CD4-positive, alpha-beta T cell treated with Interleukin-1 beta for 1 hour (primary cell): ENCODE measurements at places on chromosomes 5 and 9.

- no peak for DNase-seq
Observed at GRCh38 chr5:149217096-149217802, 54.4 kb upstream of the AFAP1L1 start.

- no peak for DNase-seq
Observed at GRCh38 chr5:78419396-78419795, 59.0 kb downstream of the SCAMP1 start.

- DNase-seq, result peak; percentile 67
Observed at GRCh38 chr9:99823681-99824377, 2.1 kb downstream of the NR4A3 start.

DNA sequence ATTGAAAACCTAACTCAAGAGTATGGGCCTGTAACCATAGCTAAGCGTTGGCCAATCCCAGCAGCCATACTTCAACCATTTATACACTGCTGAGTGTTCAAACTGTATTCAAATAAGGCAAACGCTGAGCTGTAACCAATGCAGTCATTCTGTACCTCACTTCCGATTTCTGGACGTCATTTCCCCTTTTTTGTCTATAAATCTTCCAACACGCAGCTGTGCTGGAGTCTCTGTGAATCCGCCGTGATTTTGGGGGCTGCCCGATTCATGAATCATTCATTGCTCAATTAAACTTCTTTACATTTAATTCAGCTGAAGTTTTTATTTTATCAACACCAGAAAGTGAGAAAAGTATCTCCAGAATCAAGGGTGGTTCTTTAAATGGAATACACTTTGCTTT lies 31.7 kb downstream of the MTX3 start:
- no peak for DNase-seq

- DNase-seq, result no peak
Observed at GRCh38 chr5:25060575-25060974, 415.8 kb upstream of the CDH10 start.

DNA sequence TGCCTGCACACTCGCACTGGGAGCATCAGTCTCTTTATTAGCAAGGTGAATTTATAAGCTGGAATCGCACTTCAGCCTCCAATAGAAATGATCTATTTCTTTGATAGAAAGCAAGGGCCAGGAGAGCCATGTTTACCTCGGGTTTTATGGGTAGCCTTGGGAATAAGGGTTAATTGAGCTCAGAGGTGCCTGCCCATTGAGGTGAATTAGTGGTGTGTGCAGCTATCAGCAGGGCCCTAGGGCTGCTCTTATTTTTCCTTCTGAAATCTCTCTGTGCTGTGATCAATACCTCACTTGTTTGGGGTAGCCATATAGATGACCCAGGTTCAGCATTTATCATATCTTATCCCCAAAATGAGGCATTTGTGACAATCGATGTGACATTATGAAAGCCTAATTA lies 297.8 kb downstream of the EBF1 start:
- no peak for DNase-seq

DNA sequence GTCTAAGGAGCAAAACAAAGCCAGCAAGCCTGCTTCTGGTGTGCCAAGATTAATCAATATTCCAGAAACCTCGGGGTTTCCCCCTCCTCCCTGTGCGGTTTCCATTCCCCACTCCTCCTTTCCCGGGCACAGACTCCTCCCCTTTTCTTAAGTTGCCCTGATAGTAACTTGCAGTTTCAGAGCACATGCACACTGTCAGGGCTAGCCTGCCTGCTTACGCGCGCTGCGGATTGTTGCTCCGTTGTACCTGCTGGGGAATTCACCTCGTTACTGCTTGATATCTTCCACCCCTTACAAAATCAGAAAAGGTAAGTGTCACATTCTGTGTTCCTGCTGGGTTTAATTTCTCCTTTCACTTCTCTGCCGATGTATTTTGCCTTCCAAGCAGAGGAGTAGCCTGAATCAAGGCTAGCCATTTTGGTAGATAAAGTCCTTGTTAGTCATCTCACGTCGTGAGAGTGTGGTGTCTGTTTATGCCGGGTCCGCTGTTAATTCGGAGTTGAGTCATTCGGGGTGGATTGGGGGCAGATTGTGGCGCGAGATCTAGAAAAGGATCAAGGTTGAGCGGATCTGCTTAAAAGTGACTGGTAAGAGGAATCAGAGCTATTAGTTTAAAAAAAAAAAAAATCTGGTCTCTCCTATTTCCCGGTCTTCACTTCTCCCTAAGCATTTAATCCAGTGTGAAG lies at the start of gene SLC1A3:
SLC1A3 (plus strand) TSS at position 179 of the 686 bp plus-strand sequence. CDS start 1,818 bp downstream, outside the sequence.
- DNase-seq, result no peak

- DNase-seq, result no peak
Observed at GRCh38 chr9:126674365-126675146, 60.8 kb downstream of the LMX1B start.

DNA sequence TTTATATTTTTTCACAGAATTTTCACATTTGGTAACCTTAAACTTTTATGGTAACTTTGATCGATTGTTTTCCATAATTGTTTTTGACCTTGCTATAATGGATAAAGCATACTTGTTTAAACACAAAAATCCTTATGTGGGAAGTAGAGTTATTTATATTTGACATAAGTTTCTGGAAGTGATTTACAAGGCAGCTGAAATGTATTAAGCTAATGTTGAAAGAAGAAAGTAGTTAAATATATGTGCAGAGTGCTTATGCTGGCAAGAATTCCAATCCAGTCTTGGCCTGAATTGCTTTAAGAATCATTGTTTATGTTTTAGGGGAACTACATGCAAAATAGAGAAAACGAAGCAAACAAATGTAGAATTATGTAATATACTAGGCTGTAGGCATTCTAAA lies 763.6 kb downstream of the TAF11L14 start:
- no peak for DNase-seq

GRCh38 chr5:61290791-61291210 lies 41.3 kb upstream of the ZSWIM6 start:
- no peak for DNase-seq

DNA sequence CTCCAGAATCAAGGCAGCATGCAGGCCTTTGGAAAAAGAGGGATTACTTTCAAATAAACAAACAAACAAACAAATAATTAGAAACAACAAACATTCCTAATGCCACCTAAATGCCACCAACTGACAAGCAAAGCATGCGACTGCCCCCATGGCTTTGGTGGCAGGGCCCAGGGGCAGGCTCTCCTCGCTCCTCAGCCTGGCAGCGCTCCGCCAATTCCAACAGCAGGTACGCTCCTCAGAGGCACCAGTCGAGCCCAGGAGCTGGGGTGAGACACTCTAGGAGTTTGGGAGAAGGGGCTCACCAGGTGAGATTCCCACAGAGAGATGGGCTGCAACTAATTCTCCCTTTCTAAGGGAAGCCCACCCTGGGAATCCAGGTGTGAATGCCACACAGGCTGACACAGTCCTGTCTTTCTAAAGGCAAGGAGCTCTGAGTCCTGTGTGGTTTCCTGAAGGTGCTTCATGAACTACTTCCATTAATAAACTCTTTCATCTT lies 27.8 kb downstream of the CSF2 start:
- DNase-seq, result no peak

GRCh38 chr5:135266303-135266635 lies 132.8 kb downstream of the MACROH2A1 start:
- DNase-seq, result no peak

DNA sequence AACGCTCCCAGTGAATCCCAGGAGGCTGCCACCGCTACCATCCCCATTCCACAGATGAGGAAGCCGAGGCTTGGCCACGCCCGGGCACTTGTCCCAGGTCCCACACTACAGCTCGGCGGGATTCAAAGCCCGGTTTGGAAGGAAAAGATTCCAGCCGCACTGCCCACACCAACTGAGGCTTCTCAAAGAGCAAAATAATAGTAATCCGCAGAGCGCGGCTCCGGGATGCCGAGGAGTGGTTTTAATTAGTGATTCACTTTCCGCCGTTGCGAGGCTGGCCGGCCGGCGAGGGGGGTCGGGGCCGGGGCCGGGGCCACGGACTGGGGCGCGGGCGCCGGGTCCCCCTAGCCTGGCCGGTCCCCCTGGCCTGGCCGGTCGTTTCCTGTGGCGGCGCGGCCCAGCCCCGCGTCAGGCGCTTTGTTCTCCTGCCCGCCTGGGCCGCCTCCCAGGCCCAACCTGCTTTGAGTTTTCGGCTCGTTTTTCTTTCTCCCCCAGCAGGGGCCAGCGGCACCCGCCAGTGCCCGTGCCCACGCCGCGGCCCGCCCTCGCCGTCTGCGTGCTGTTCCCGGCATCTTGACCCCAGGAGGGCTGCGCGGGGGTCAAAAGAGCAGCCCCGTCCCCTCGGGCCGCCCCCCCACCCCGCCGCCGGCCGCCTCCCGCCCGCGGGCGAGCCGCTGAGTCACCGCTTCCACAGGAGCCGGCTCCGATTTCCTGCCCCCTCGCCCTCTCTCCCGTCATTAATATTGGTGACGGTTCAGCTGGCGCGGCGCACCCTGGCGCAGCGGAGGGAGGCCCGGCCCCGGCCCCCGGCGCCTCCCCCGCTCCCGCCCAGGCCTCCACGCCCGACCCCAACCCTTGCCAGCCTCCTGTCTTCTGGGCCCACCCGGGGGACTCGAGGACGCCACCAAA lies 31.2 kb downstream of the FGF18 start:
- DNase-seq, result no peak

DNA sequence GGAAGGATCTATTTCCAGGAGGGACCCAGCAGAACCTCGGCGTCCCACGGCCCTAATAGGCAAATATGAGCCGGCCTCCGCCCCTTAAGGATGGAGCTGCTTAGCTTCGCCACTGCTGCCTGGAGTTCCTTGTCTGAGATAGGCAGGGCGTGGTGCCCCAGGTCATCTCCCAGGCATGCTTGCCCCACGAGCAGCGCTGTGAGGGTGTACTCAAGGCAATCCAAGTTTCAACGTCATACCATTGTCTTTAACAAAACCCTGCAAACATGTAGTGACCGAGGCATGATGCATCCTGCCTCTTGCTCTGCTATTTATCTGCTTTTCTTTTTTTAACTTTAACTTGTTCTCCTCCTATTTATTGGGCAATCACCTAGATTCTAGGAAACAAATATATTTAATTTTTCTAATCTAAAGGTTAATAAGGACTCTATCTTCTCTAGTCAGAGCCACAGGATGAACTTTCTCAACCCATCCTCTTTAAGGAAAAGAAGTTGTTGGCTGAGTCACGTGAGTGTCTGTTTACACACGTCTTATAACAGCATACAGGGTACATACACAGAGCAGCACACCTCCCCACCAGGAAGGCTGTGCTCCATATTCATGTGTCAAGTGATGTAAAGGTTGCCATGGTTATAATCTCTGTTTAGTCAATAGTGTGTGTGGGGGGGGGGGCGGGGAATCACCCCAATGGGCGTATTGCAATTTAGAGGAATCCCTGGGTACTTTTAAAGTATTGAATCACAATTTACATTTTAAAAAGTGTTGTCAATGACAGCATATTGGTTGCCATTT lies 27.3 kb upstream of the ZSWIM6 start:
- DNase-seq, result no peak

DNA sequence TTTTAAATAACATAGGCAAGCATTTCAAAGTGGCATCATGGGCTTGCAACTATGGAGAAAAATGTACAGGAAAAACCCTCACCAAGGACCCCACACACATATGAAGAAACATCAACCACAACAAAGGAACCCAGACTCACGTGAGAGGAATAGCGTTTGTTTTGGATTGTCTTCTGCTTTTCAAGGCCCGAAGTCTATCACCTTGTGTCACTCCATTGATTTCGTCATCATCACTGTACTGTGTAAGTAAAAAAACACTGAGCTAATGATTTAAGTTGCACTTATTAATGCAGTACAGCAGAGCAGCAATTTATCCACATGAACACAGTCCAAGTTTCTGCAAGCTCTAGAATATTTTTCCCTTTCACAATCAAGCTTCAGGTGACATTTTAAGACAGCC lies 72.4 kb downstream of the HABP4 start:
- no peak for DNase-seq

- DNase-seq, result no peak
Observed at GRCh38 chr9:126150411-126151030, 176.1 kb upstream of the MVB12B start.

DNA sequence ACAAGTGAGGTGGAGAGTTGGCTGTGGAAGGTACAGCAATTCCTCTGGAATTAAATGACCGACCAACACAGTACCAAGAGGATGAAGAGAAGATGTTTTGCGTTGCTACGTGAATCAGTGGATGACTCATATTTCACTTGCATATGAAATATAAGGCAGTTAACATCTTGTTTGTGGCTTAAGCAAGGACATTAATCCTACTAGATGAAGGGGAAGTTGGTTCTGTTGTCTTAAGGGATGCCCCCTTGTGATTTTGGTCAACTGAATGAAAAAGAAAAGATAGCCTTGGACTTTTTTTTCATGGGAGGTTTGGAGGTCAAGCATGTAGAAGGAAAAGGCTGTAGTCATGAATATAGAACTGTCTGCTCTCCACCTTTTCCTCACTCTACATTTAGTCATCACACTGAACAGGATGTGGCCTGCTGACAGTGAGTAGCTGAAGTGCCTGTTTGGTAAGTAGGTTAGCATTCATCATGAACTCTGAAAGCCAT lies 33.9 kb downstream of the VLDLR start:
- peak; percentile 46 for DNase-seq

DNA sequence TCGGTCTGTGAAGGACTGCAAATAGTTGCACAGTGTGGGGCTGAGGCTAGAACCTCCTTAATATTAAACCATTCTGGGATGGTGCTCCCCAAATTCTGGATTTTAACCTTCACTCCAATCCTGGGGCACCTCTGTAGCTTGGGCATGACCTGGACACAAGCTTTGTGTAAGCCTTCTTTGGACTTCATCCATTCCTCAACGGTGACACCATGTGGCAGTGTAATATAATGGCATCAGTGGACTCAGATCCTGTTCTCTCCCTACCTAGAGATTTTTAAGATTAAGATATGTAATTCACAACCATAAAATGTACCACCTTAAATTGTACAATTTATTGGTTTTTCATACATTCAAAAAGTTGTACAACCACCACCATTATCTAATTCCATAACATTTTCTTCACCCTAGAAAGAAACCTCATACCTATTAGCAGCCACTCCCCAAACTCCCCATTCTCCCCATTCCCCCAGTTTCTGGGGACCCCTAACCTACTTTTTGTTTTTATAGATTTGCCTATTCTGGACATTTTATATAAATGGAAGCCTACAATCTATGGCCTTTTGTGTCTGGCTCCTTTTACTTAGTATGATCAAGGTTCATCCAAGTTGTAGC lies 4.8 kb upstream of the PLGRKT start:
- peak; percentile 51 for DNase-seq

DNA sequence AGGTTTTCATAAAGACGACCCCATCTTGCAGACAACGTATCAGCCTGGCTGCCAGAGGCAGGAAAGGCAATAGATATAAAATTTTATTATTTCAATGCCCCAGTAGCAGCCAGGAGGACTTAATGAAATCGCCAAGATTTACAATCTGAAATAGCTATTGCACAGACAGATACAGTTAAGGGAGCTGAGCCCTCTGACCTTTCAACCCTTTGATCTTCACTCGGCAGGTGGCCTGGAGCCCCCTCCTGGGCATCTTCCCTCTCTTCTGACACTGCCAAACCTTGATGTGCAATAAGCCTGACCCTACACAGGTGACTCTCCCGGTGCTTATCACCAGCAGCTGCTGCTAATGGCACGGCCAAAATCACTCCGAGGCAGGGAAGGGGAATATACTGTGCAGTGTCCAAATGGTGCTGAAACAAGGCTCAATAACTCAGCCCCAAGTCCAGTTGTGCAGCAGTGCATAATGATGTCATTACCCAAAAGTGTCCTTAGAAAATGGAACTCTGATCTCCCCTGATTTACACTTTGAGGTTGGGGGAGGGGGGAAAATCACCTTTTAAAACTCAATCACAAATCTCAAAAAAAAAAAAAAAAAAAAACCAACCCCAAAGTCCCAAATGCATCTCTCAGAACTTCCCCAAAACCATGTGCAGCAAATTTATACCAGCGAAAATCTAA lies 242.0 kb downstream of the CRB2 start:
- DNase-seq, result no peak
